Activated naive CD4-positive, alpha-beta T cell treated with Interleukin-2 at 50 U/mL for 16 hours (primary cell): ENCODE measurements at places on chromosomes 6 and 20.

- no peak for DNase-seq
These were observed 58.0 kb downstream of the DOP1A start for GRCh38 chr6:83125425-83125824.

DNA sequence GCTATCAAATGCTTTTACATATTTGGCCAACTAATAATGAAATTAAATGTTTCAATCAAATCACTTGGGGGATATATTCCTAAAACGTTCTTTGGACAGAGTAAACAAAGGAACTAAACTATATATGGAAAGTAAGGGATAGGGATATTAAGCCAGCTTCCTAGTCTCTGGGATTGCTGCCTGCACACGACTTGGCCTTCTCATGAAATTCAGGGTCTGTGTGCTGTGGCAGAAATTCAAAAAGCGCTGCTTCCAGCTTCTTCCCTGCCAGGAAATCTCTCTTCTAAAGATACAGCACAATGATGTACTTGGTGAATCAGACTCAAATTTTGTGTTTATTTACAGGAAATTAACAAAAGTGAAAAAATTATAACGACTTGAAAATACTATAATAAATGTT lies 206.3 kb upstream of the RAB32 start:
- no peak for DNase-seq

- DNase-seq, result no peak
These were observed 479.4 kb upstream of the SLC35B3 start for GRCh38 chr6:8914700-8915099.

- no peak for DNase-seq
These were observed 6.8 kb downstream of the BNIP5 start for GRCh38 chr6:36329798-36330291.

DNA sequence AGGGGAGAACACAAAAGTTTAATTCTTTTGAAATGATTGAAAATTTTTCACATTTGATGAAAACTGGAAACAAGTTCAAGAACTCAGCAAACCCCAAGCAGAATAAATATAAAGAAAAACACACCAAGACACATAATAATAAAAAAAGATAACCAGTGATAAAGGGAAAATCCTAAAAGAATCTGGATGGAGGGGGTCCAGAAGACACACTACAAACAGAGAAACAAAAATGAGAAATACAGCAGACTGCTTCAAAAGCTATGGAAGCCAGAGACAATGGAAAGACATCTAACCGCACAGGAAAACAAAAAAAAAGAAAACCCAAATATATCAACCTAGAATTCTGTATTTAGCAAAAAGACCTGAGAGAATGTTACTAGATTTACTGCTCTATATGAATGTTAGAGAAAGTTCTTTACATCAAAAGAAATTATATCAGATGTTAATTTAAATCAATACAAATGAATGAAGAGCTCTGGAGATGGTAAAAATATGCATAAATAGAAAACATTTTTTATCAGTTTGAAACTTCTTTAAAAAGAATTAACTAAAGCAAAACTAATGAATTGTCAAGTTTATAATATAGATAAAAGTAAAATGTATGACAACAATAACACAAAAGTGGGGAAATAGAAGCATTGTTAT lies 310.7 kb upstream of the PREP start:
- DNase-seq, result no peak

- no peak for DNase-seq
These were observed 166.5 kb downstream of the SOBP start for GRCh38 chr6:107656401-107656800.

- no peak for DNase-seq
These were observed 141.9 kb downstream of the MRPL14 start for GRCh38 chr6:43985329-43985728.

GRCh38 chr6:71406865-71407860 lies 118.6 kb downstream of the OGFRL1 start:
- DNase-seq, result no peak

- DNase-seq, result no peak
These were observed 619 bp downstream of the DAAM2 start for GRCh38 chr6:39792540-39793450.

GRCh38 chr20:59007665-59008511 lies 834 bp upstream of the CTSZ start:
- DNase-seq, result no peak

GRCh38 chr6:11110921-11111768 lies at the start of gene ERVFRD-1:
ERVFRD-1 (minus strand) TSS chr6:11111725; CDS start chr6:11105310, 6,415 bp downstream.
- peak; percentile 13 for DNase-seq

- DNase-seq, result no peak
These were observed 227.4 kb downstream of the TMEM200A start for GRCh38 chr6:130593200-130593599.

DNA sequence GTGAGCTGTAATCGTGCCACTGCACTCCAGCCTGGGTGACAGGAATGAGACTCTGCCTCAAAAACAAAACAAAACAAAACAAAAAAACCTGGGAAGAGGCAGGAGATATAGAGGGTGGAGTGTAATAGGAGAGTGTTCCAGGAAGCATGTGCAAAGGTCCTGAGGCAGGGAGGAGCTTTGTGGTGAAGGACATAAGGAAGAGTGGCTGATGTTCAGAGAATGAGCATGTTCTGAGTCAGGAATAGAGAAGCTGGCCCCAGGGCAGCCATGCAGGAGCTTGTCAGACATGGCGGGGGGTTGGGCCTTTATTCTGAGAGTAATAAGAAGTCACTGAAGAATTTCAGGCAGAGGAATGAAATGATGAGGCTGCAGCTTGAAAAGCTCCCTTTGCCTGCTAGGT lies 337.0 kb downstream of the CDH26 start:
- DNase-seq, result no peak

DNA sequence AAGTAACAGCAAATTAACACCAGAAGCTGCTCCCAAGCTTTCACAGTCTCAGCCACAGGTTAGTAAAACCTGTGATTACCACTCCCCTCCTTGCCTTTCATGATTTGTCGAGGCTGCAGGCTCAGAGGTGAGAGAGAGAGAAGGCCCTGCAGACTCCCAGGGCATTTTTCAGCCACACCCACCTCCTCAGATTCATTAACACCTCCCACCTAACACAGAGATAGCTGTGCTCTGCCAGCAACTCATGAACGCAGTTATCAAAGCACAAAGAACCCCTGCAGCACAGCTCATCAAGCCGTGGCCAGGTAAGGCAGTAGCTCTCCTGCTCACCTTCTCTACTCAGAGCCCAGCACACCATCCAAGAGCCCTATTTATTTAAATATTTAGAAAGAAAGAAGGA lies 27.1 kb downstream of the F13A1 start:
- no peak for DNase-seq
